ENCODE measurements at places on chromosomes 5 and 9. TPM values are rescaled to one million over a fixed set of nuclear protein-coding genes. Genes with fewer than 3 reads are reported as not detected.

GRCh38 chr9:88041447-88041846 is 67.1 kb upstream of the CDK20 start:
- DNase-seq: no peak

DNA sequence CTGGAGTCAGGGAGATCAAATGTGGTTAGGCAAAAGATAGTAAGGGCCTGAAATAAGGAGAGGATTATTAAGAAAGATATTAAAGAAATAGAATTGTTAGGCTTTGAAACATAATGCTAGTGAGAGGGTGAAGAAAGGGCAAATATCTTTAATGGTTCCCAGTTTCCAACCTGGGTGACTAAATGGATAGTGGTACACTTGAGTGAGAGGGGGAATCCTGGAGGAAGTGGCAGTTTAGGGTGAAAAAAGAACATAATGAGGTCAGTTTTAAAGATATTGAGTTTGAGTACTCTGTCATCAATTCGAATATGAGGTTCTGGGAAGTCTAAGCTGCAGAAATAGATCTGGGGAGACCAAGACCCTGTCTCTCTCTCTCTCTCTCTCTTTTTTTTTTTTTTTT is 18.9 kb downstream of the DNAI1 start:
- DNase-seq: no peak

GRCh38 chr9:70398145-70398556 is 16.3 kb downstream of the KLF9 start:
- no peak for DNase-seq

DNA sequence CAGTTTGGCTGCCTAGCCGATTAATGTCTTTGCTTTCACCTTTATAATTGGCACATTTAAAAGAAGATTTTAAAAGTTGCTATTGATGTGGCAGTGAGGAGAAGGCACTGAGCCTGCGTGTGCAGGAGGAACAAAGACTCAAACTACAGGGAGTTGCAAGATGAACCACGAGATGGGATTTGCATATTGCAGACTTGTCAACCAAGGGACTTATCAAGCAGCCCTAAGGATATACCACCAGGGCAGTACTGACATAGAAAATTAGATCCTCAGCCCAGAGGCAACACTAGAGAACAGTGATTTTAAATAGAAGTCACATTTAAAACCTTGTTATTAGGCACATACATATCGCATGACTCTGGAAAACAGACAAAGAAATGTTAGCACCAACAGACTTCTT is 342.6 kb downstream of the GLIS3 start:
- DNase-seq: no peak

DNA sequence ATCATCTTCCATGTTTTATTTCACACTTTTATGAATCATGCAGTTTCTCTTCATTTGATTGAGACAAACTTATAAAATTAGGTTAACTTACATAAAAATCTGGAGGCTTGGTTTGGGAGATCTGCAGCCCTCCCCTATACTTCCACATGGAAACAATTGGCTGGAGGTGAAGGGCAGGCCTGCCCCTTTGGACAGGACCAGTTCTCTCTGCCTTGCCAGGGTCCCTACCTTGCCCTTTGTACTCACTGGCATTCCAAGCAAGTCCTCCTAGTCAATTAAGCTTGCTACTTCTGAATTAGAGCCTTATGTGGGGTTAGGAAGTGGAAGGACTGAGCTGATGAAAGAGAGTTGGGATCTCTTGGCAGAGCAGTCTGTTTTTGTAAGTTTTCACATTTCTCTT is 257.3 kb downstream of the GAS1 start:
- DNase-seq: no peak

GRCh38 chr5:1316588-1317340 is 21.9 kb upstream of the TERT start:
- DNase-seq: no peak

DNA sequence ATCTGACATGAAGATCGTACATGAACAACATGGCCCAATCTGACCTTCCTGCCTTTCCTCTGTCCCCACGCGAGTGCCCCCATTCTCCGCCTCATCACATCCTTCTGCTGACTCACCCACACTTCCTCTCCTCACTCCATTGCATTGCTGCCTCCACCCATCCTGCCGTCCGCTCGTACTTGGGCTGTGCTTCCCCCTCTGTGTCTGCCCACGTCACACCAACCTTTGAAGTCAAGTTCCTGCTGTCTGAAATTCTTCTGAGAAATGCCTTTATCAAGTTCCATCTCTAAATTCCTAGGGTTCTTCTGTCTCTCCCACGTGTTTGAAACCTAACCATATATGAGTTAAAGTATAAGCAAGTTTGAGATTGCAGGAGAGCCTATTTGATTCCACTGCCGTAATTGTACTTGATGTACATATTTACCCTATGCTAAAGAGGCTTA is 18.0 kb upstream of the STARD4 start:
- DNase-seq: peak; percentile 59

DNA sequence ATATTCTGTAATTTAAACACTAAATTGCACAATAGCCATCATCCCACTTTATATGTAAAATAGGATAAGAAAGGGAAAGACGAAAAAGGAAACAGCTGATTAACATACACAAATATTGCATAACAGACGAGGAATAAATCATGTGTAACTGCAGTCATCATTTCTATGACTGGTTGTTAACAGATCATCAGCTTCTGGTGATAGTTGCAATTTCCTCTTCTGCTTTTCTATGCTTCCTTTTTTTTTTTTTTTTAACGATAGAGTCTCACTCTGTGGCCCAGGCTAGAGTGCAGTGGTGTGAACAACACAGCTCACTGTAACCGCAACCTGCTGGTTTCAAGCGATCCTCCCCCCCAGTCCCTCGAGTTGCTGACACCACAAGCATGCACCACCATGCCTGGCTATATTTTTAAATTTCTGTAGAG is 22.5 kb upstream of the JAKMIP2 start:
- peak; percentile 17 for DNase-seq

- no peak for DNase-seq
Observed at GRCh38 chr5:122366501-122366900, 54.5 kb downstream of the SNCAIP start.

DNA sequence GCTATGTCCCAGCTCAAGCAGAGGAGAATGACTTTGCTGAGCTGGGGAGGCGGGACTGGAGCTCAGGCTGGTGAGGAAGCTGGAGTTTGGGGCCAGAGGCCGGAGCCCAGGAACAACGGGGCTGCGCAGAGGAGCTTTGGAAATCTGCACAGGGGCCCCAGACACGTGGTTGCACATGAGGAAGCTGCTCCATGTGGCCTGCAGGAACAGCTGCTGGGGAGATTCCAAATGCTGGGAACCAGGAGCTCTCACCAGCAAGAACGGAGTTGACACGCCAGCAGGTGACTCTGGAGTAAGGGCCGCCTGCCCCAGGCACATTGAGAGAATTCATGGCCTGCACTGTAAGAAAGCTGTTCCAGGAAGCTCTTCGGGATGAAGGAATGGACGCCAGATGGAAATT is 91.0 kb downstream of the OLFM1 start:
- DNase-seq: no peak

- no peak for DNase-seq
Observed at GRCh38 chr5:179927824-179928223, 20.1 kb upstream of the TBC1D9B start.

DNA sequence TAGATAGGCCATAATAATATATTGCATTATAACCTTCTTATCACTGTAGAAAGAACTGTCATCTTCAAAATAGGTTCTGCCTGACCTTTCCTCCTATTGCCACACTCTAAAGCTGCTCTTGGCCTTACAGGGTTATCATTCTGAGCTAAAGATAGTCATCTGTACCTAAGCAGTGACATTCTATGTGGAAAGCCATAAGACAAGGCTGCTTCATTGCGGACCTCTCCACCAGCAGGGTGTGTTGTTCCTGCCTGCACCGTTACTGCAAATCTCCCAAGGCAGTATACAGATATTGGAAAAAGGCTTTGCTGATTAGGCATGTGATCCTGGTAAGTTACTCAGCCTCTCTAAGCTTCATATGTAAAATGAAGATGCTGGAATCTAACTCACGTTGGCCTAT is 8.1 kb downstream of the ZNF622 start:
- DNase-seq: no peak

Gene PCDHB10
- 1.1 TPM for total RNA-seq

Gene SLU7
- total RNA-seq: 61.8 TPM

Gene CTXN3
- not detected for total RNA-seq

Gene CCNB1
- 5.2 TPM for total RNA-seq

Gene CCDC112
- total RNA-seq: 20.8 TPM

Gene PPP2R2B
- 1.1 TPM for total RNA-seq

All from transverse colon (tissue), 4 donors.